ENCODE measurements at places on chromosomes 2 and 18. TPM values are rescaled to one million over a fixed set of nuclear protein-coding genes. Genes with fewer than 3 reads are reported as not detected.

GRCh38 chr2:85694052-85695025 lies at the start of gene GNLY:
Gene GNLY (plus strand): TSS chr2:85694358. CDS start chr2:85694419, 61 bp downstream.
- no peaks in the 10 kb centered on the region for H3K27me3 ChIP-seq
- H3K27ac ChIP-seq, result no peak within 1 kb of the TSS
- H3K4me3 ChIP-seq, result no peak within 1 kb of the TSS
- DNase-seq, result no peak
- no peaks in the 10 kb centered on the region for H3K4me1 ChIP-seq

DNA sequence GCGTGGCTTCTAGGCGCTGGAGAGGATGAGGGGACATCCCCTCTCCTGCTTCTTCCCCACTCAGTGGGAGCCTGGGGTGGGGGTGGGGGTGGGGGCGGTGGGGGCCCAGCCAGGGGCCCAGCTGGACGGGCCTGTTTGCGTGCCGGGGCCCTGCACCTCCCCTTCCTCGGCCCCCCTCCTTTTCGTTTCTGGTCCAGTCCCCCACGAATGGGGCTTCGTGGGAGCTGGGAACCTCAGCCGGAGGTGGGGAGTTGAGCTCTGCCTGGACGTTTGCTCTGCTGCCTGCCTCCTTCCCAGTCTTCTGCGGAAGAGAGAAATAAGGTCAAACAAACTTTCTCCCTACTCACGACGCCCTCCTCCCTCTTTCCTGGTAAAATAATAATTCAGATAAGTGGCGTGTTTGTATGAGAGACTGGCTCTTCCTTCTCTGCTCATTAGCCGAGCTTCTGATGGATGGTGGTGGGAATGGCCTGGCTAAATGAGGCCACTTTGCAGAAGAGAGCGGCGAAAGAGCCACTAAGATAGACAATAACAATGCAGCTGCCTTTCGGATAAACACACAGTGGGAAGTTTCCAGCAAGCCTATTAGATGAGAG lies 782 bp downstream of the MTA3 start:
- H3K27me3 ChIP-seq, result no peaks in the 10 kb centered on the region
- H3K36me3 ChIP-seq, result no peaks in the 10 kb centered on the region
- peak overlapping the region; percentile 95 for H3K4me3 ChIP-seq
- DNase-seq, result peak; percentile 69
- peaks cover 9% of the 10 kb centered on the region for H3K4me1 ChIP-seq

DNA sequence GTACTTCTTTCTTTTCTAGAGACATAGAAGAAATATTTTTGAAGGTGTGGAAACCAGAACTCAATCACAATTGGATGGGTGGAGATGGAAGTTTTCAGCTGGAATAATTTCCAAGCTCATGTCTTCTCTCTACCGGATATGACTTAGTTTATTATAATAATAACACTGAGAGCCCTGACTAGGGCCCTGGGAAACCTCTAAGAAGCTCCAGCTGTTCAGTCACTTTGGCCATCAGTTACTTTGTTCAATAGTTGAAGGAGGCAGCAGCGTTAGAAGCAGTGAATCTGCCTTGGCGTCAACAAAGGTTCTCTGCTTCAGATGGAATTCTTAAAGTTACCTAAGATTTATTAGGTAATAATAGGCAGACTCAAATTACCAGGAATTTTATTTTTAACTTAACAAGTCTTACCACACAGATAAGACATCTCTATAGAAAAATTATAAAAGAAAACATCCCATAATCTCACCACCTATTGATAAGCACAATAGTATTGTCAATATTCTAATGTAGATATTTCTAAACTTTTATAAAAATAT lies 293.8 kb upstream of the CHAC2 start:
- no peaks in the 10 kb centered on the region for H3K4me1 ChIP-seq
- no peaks in the 10 kb centered on the region for H3K36me3 ChIP-seq
- no peak for DNase-seq
- H3K27ac ChIP-seq, result no peak overlapping the region

- DNase-seq, result peak; percentile 82
- no peak overlapping the region for H3K4me3 ChIP-seq
- H3K27me3 ChIP-seq, result no peaks in the 10 kb centered on the region
- peak overlapping the region; percentile 40 for H3K27ac ChIP-seq
- no peaks in the 10 kb centered on the region for H3K36me3 ChIP-seq
Measured at GRCh38 chr2:46849721-46850556, 65.7 kb downstream of the MCFD2 start.

Gene DPYSL5
- not detected for polyA plus RNA-seq

DNA sequence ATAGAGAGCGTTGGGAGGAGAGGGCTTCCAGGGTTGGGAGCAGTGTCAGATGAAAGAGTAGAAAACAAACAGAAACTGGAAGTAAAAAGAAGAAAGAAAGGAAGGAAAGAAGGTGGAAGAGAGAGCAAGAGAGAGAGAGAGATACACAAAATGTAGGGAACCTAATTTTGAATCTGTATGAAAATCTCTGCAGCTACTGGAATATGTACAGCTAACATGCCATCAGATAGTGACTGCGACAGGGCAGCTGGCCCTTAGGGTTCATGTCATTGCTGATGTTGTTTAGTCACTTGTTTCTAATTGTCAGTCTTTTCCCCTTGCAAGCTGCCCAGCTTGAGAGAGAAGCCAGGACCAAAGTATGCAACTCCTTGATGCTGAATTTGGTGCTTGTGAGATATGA lies 85.8 kb downstream of the POLE4 start:
- H3K27me3 ChIP-seq, result no peaks in the 10 kb centered on the region
- H3K36me3 ChIP-seq, result no peaks in the 10 kb centered on the region
- no peak overlapping the region for H3K4me3 ChIP-seq

DNA sequence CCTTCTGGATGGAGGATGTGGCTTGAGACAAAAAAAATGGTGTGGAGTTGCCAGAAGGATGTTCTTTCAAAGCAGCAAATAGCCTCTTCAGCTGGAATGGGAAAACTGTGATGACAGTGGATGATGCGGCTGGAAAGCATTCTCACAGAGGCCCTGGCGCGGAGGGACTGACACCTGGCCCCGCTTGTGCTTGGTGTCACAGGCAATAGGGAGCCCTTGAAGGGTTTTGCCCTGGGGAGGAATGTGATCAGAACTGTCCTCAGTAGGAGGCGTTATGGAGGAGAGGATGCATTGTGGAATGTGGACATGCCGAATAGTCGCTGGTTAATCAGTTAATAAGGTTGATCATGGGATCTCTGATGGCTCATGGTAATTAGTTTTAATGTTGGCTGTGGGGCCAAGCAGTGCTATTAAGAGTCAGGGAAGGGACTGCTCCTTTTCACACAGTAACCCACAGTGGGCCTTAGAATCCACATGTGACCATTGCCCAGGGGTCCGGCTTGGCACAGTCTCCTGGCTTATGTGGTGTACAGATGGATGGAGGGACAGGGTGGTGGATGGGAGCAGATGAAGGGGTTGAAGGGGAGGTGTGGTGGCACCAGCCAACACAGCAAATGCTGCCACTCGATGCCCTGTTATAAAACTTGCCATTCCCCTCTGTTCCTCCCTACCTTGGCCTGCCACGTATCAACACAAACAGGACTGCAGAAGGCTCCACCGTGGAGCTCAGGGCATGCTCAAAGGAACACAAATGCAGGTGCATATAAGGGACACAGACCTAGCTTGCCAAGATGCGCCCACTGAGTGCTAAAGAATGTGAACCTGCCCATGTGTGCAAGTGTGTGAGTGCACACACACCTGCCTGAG lies 71.7 kb downstream of the CIB4 start:
- no peak overlapping the region for H3K4me3 ChIP-seq
- no peak overlapping the region for H3K27ac ChIP-seq
- H3K27me3 ChIP-seq, result peaks cover 9% of the 10 kb centered on the region
- no peaks in the 10 kb centered on the region for H3K4me1 ChIP-seq

- no peak for DNase-seq
- H3K27me3 ChIP-seq, result no peaks in the 10 kb centered on the region
- H3K27ac ChIP-seq, result no peak overlapping the region
- H3K4me3 ChIP-seq, result no peak overlapping the region
Measured at GRCh38 chr2:173196080-173196479, 120.4 kb downstream of the MAP3K20 start.

GRCh38 chr2:215664847-215665525 lies 229.1 kb upstream of the FN1 start:
- H3K36me3 ChIP-seq, result peaks cover 4% of the 10 kb centered on the region
- H3K4me3 ChIP-seq, result no peak overlapping the region
- peak overlapping the region; percentile 76 for H3K27ac ChIP-seq
- no peaks in the 10 kb centered on the region for H3K27me3 ChIP-seq
- DNase-seq, result peak; percentile 88

- H3K4me3 ChIP-seq, result no peak overlapping the region
- no peak overlapping the region for H3K27ac ChIP-seq
- DNase-seq, result no peak
- no peaks in the 10 kb centered on the region for H3K4me1 ChIP-seq
Measured at GRCh38 chr18:50717563-50717962, 102.3 kb downstream of the MRO start.

Gene GALR1
- polyA plus RNA-seq, result not detected

GRCh38 chr2:174376967-174377366 lies 18.6 kb upstream of the SCRN3 start:
- peaks cover 13% of the 10 kb centered on the region for H3K36me3 ChIP-seq
- no peak overlapping the region for H3K27ac ChIP-seq
- DNase-seq, result no peak
- H3K4me1 ChIP-seq, result no peaks in the 10 kb centered on the region
- H3K4me3 ChIP-seq, result no peak overlapping the region
- no peaks in the 10 kb centered on the region for H3K27me3 ChIP-seq

Gene SEMA4C
- polyA plus RNA-seq, result 16.4 TPM

DNA sequence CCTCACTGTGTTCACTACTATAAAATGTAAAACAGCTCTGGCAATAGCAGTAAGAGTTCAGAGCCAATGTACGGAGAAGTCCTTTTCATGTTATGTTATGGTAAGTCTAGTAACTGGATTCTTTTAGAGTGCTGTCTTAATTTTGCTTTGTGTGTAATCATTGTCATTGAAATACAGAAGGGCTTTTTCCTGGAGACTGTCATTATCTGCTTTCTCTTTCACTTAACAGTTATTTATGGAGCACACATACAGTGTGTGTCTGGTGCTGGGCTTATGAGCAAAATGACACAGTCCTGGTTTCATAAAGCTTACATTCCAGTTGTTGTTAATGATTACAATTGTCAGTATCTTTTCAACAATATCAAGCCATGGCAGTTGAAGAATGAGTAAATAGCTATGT lies 95.5 kb downstream of the CCDC102B start:
- H3K27ac ChIP-seq, result no peak overlapping the region
- H3K4me3 ChIP-seq, result no peak overlapping the region
- no peaks in the 10 kb centered on the region for H3K36me3 ChIP-seq
- no peaks in the 10 kb centered on the region for H3K27me3 ChIP-seq
- no peak for DNase-seq

Gene DSEL
- polyA plus RNA-seq, result 2.0 TPM

Gene CYP26B1
- 0.06 TPM for polyA plus RNA-seq

GRCh38 chr2:181363164-181363563 lies 94.0 kb upstream of the ITGA4 start:
- H3K27ac ChIP-seq, result no peak overlapping the region
- no peaks in the 10 kb centered on the region for H3K27me3 ChIP-seq
- H3K4me1 ChIP-seq, result no peaks in the 10 kb centered on the region
- no peak overlapping the region for H3K4me3 ChIP-seq
- DNase-seq, result peak; percentile 4

Gene DCC
- polyA plus RNA-seq, result not detected

GRCh38 chr2:197205585-197206215 lies 104.9 kb downstream of the ANKRD44 start:
- H3K27ac ChIP-seq, result no peak overlapping the region
- no peak for DNase-seq
- no peaks in the 10 kb centered on the region for H3K27me3 ChIP-seq

Gene TGFA
- 0.32 TPM for polyA plus RNA-seq

- no peak overlapping the region for H3K4me3 ChIP-seq
- no peak overlapping the region for H3K27ac ChIP-seq
- no peaks in the 10 kb centered on the region for H3K36me3 ChIP-seq
- DNase-seq, result no peak
- no peaks in the 10 kb centered on the region for H3K4me1 ChIP-seq
Measured at GRCh38 chr2:17975401-17975800, 96.9 kb downstream of the KCNS3 start.

Gene TANK
- polyA plus RNA-seq, result 30.5 TPM

- no peak overlapping the region for H3K27ac ChIP-seq
- H3K27me3 ChIP-seq, result no peaks in the 10 kb centered on the region
- H3K4me1 ChIP-seq, result no peaks in the 10 kb centered on the region
- no peak overlapping the region for H3K4me3 ChIP-seq
Measured at GRCh38 chr2:157498483-157498882, 54.6 kb upstream of the CYTIP start.

Gene C2orf66
- polyA plus RNA-seq, result 0.54 TPM

DNA sequence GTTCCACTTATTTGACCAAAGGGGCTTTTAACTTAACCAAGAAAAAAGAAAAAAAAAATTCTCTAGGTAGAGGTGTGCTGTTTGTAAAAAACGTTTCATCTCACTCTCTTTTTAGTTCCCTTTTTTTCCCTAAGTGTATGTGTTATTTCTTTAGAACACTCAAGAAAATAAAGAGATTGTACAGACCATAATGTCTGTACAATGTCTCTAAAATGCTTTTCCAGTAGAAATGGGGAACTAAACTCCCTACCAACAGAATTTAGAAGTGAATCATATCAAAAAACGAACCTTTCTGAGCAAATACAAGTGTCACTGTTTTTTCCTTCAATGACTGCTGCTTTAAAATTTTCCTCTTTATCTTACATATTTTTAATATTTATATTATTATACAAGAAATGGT lies 72.0 kb downstream of the CDH7 start:
- no peak for DNase-seq
- H3K36me3 ChIP-seq, result no peaks in the 10 kb centered on the region
- H3K4me3 ChIP-seq, result no peak overlapping the region
- no peaks in the 10 kb centered on the region for H3K4me1 ChIP-seq

DNA sequence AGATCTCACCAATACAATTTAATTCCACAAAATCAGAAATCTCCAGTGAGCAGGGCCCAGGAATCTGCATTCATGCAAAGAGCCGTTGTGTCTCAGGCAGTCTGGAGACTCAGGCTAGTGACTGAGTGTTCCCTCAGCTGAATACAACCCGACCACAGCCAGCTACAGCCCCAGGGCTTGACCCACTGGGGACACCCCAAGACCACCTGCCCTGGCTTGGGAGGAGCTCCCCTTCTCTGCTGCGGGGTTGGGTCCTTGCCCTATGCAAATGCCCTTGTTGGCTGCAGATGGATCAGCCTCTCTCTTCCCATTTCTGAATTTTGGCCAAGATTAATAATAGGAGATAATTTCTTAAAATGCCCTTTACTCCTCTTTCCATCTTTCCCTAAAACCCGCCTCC lies 157.7 kb downstream of the TWIST2 start:
- H3K4me1 ChIP-seq, result no peaks in the 10 kb centered on the region
- H3K27me3 ChIP-seq, result no peaks in the 10 kb centered on the region
- DNase-seq, result no peak
- no peak overlapping the region for H3K27ac ChIP-seq
- H3K4me3 ChIP-seq, result no peak overlapping the region

- no peaks in the 10 kb centered on the region for H3K36me3 ChIP-seq
- no peak overlapping the region for H3K4me3 ChIP-seq
- H3K4me1 ChIP-seq, result no peaks in the 10 kb centered on the region
- no peak overlapping the region for H3K27ac ChIP-seq
- peak; percentile 18 for DNase-seq
Measured at GRCh38 chr2:26043862-26044696, 10.2 kb downstream of the RAB10 start.

GRCh38 chr2:157107877-157108276 lies 149.6 kb upstream of the GALNT5 start:
- no peak overlapping the region for H3K27ac ChIP-seq
- no peak overlapping the region for H3K4me3 ChIP-seq
- no peaks in the 10 kb centered on the region for H3K27me3 ChIP-seq
- H3K4me1 ChIP-seq, result no peaks in the 10 kb centered on the region
- H3K36me3 ChIP-seq, result no peaks in the 10 kb centered on the region

GRCh38 chr18:74315464-74316256 lies at the start of gene C18orf63:
Gene C18orf63 (plus strand): TSS chr18:74315839. CDS start chr18:74317866, 2,027 bp downstream.
- no peaks in the 10 kb centered on the region for H3K36me3 ChIP-seq
- no peak within 1 kb of the TSS for H3K4me3 ChIP-seq
- no peaks in the 10 kb centered on the region for H3K4me1 ChIP-seq
- DNase-seq, result no peak
